NCI-H2029 (cell line): ENCODE measurements at places on chromosomes 4 and X.
A peak's percentile ranks its signal among the peaks of the same experiment; 100 is the strongest.

- no peak for DNase-seq
Observed at GRCh38 chrX:100447655-100448397, 37.8 kb upstream of the PCDH19 start.

DNA sequence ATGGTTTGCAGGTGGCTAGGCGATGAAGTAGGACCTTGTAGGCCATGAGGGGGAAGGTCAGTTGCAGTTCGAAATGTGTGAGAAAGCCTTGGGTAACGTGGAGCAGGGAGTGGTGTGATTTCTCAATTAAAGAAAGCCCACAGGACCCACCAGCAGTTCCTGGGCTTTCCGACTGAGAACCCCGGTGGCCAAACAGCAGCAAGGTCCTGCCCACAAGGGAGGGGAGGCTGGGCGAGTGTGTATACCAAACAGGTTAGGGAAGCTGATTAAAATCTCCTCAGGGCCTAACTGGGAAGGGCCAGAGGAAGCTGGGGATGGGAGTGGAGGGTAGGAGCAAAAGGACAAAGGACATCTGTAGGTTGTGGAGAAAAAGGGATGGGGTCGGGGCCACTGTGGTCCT, 2.4 kb downstream of the ATP6AP1 start:
- DNase-seq: no peak

DNA sequence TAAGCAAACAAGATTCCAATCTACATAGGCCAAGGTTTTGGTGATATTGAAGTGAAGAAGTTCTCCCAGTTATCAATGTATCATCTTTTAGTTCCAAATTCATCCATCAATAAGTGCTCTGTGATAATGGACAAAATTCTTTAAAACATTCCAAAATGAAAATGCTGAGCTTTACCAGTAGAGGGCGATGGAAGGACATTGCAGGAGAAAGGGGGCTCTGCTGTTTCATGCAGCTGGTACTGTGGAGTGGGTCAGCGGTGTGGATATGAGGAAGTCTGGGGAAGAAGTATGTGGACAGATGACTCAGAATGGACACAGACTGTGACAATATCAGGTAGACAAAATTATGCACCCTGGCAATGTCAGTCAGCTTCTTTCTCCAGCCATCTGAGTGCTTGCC, 46.6 kb upstream of the HS6ST2 start:
- no peak for DNase-seq

GRCh38 chr4:37383579-37384229, 139.2 kb downstream of the NWD2 start:
- DNase-seq: no peak

DNA sequence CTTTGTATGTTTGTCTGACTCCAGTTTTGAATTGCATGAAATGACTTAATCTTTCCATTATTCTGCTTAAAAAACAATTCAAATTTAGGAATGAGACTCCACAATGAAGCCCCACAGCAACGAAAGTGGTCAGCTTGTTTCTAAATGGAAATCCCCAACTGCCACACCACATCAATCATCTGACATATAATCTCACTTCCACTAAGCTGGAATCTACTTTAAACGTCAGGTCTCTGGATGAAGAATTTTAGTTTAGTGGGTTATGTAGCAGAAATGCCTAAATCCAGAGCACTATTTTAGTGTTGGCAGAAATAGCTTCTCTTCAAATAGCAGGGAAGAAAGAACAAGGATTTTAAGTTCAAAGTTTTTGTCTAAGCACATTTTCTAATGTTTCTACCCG, 1.7 kb upstream of the BMP2K start:
- DNase-seq: no peak

DNA sequence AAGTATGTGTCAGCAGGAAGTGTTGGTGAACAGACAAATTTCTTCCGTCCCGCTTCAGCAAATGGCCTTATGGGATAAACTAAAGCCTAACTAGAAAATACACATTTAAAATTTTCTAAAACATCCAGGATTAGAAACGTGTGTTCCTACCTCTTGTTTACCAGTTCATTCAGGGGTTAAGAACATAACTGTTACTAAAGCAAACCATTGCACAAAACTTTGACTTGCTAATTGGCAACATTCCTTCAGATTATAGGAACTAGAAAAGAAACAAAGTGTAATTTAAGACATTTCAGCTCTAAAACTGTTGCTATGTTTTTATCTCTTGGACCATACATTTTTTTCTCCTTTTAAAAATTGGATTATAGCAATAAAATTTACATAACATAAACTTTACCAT, 39.5 kb upstream of the CXCL13 start:
- no peak for DNase-seq

DNA sequence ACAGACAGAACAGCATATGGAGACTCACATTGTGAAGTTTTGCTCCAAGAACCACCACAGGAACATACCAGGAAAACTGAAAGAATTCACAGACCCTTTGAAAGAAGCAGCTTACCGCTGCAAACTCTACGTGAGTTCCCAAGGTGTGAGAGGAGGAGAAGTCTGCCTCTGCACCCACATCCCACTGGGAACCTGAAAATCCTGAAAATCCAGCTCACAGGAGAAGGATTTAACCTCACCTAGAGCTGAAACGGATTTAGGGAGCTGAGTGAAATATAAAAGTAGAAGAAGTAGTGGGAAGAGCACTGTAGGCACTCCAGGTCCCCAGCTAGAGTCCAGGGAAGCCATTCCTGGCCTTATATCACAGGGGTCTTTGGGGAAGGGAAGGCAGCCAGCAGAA, 80.0 kb downstream of the FHIP1A start:
- DNase-seq: no peak

- DNase-seq: no peak
Observed at GRCh38 chr4:119038116-119038841, 97.4 kb upstream of the MYOZ2 start.

DNA sequence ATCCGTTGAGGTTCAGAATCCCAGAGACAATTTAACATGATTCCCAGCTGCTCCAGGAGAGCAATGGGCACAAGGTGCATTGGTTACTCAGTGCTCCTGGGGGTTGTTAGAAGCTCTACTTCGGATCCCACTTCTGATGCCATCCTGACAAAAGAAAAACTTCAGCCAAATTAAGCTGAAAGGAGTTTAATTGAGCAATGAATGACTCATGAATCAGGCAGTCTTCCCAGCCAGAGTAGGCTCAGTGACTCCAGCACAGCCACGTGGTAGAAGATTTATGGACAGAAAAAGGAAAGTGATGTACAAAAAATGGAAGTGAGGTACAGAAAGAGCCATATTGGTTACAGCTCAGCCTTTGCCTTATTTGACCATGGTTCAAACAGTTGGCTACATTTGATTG, 95.7 kb downstream of the PWWP3B start:
- no peak for DNase-seq

GRCh38 chr4:144862210-144862609, 216.3 kb downstream of the HHIP start:
- no peak for DNase-seq

GRCh38 chrX:17692709-17693346, 44.5 kb upstream of the SCML1 start:
- DNase-seq: peak; percentile 61

- no peak for DNase-seq
Observed at GRCh38 chr4:813900-814299, 12.0 kb downstream of the CPLX1 start.

DNA sequence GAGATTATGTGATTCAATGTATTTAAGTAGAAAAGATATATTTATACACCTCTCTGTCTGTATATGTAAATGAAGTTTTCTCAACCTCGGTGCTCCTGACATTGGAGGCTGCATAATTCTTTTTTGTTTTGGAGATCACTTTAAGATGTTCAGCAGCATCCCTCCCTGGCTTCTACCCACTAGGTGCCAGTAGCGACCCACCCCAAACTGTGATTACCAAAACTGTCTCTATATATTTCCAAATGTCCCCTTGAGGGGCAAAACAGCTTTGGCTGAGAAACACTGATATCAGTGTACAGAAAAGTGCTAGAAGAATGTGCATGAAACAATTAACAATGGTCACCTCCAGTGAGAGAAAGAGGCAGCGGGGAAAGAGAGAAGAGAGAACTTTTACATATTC, 51.2 kb downstream of the DCX start:
- DNase-seq: no peak

- no peak for DNase-seq
Observed at GRCh38 chr4:56424697-56425514, 10.5 kb downstream of the PPAT start.

DNA sequence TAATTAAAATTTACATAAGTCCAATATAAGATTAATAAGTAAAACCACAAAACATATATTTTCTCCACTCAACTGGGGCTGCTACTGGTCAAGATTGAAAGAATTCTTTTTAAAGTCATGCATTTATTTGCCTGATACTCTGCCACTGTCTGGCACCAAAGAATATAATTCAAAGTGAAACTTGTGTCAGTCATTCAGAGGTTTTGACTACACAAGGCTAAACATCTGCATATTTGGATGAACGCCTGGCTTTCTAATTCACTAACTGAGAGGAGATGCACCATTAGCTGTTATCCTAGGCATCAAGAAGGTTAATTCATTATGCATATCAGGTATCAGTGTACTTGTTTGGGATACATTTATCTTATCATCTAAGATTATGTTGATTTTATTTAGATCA, 598.5 kb downstream of the CENPC start:
- DNase-seq: no peak

DNA sequence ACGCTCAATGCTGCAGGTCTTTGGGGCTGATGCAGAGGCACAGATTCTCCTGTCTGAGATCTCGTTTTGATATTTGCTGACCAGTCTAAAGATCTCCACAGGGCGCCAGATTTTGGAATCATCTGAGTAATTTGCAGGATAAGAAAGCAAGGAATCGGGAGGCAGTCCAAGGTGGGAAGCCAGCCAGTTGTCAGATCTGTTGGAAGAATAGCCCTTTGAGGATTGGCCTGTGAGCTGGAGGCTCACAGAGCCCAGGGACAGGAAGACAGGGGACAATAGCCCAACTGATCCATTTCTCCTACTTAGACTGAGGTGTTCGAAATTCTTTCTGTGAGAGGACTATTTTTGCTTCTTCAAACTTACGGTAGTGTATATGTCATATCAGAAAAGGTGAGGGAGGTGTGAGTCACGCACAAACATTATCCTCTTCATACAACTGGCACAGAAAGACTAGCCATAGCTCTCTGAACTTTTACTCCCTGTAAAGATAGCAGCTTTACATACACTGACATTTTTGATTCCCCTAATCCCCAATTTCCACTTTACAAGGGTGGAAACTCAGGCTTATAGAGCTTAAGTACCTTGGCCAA, 8.8 kb downstream of the DIPK2B start:
- no peak for DNase-seq

GRCh38 chr4:159222043-159222552, 119.2 kb downstream of the RAPGEF2 start:
- DNase-seq: no peak

GRCh38 chr4:47010912-47011446, 17.6 kb upstream of the GABRA4 start:
- no peak for DNase-seq

GRCh38 chr4:107468156-107468555, 251.9 kb downstream of the PAPSS1 start:
- DNase-seq: no peak

DNA sequence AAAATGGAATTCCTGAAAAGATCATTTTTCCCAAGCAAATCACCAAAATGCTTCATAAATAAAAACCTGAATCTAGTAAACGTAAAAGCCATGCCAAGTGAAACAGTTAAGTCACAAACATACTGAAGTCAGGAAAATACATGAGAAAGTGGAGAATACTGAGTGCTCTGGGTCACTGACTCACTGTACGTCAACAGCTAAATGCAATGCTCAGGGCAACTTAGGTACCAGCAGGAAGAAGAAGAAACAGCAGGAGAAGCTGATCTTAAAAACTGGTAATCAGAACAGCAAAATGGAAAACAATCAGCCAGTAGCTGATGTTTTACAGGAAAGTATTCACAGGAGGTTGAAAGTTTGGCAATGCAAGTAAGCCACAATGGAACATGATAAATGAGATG, 252.6 kb upstream of the ETNPPL start:
- DNase-seq: no peak

GRCh38 chr4:2322227-2322626, 60.3 kb upstream of the MXD4 start:
- DNase-seq: no peak

DNA sequence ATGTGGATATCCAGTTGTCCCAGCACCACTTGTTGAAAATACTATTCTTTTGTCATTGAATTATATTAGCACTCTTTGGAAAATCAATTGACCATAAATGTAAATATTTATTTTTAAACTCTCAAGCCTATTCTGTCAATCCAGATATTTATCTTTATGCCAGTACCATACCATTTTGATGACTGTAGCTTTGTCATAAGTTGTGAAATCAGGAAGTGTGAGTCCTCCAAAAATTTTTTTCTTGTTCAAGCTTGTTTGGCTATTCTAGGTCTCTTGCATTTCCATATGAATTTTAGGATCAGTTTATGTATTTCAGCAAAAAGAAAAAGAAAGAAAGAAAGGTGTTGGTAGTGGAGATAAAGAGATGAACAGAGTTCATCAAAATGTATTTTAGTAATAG, 8.2 kb upstream of the SMPX start:
- no peak for DNase-seq

DNA sequence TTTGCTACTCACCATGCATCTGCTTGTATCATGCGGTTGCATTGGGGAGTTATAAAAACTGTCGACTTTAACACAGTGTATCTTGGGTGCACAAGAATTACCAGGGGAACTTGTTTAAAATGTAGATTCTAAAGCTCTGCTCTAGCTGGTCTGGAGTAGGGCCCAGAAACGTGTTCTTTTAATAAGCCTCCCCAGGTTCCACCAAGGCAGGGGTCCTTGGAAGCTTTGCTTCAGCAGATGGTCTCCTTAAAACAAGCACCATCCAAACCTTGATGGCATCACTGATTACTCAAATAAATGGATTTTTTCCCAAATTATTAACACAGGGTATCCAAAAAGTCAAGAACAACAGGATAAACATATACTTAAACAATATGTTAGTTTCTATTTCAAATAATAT, 120.2 kb upstream of the NDP start:
- no peak for DNase-seq

GRCh38 chrX:24506082-24506481, 41.0 kb downstream of the PDK3 start:
- DNase-seq: no peak

DNA sequence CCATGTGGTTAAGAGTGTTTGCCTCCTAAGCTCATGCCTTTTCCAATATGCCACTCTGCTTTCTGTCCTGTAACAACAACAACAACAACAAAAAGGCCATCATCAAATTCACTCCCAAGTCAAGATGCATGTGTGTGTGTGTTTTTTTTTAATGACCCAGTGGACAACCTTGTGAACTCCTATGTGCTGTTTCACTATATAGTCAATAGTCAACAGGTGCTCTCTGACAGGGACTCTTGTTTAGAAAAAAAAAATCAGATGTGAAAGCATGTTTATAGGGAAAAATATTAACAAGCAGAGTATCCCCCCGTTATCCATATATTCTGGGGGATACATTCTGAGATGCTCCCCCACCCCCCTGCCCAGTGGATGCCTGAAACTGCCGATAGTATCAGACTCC, 50.6 kb upstream of the BEND2 start:
- no peak for DNase-seq

DNA sequence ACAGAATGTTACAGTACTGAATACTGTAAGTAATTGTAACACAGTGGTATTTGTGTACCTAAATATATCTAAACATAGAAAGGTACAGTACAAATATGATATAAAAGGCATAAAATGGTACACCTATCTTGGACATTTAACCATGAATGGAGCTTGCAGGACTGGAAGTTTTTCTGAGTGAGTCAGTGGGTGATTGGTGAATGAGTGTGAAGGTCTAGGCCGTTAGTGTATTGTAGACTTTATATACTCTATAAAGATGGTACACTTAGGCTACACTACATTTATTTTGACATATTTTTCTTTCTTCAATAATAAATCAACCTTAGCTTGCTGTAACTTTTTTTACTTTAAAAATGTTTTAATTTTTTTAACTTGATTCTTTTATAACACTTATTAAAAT, 422.5 kb upstream of the FSTL5 start:
- DNase-seq: no peak
